ENCODE measurements at places on chromosomes 7 and 10. TPM values are rescaled to one million over a fixed set of nuclear protein-coding genes. Genes with fewer than 3 reads are reported as not detected.

DNA sequence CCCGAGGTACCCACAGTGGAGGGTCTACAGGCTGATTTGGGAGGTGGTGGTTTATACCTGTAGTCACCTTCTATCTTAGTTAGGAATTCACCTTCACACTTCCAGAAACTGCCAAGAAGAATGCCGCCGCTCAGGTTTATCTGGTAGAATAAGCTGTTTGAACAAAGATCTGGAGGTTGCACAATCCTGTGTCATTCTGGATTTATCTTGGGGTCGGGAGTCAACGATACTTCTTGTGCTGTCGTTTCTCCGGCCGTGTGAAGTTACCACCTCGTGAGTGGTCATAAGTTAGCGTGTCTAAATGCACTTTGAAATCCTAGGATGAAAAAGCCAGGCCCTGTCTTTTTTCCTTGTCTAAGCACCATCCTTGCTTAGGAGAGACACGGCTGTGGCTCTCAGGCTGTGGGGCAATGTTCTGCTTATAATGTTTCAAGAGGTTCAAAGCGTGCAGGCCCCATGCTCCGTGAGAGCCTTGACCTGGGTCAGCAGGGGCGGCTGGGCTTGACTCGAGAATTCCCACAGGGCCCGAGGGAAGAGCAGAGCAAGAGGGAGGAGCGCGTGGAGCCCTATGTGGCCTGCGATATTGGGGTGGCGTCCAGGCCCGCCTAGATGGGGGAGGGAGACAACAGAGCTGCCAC lies 35.5 kb downstream of the GRIFIN start:
- DNase-seq = no peak
- peak overlapping the region; percentile 63 for H3K27ac ChIP-seq
- H3K36me3 ChIP-seq = peaks cover 7% of the 10 kb centered on the region
- H3K27me3 ChIP-seq = no peaks in the 10 kb centered on the region
- H3K4me3 ChIP-seq = no peak overlapping the region
- peaks cover 15% of the 10 kb centered on the region for H3K4me1 ChIP-seq

The SLC25A28 gene
- 47.4 TPM for total RNA-seq

The SKAP2 gene
- 59.1 TPM for total RNA-seq

- H3K36me3 ChIP-seq = no peaks in the 10 kb centered on the region
- no peak overlapping the region for H3K4me3 ChIP-seq
- H3K4me1 ChIP-seq = peaks cover 9% of the 10 kb centered on the region
- peak; percentile 74 for DNase-seq
These were observed 3.1 kb upstream of the ADAP1 start for GRCh38 chr7:957418-958220.

The FGFR2 gene
- 58.7 TPM for total RNA-seq

DNA sequence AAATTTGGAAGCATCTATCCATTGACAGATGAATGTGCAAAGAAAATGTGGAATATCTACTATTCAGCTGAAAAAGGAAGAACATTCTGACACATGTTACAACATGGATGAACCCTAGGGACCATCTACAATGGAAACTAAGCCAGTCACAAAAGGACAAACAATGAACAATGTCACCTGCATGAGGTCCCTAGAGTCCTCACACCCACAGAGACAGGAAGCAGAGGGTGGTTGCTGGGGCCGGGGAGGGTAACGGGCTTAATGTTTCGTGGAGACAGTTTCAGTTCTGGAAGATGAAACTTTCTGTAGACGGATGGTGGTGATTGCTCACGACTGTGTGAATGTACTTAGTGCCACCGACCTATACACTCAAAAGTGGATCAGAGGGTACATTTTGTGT lies 282.9 kb downstream of the ADARB2 start:
- no peak overlapping the region for H3K27ac ChIP-seq
- no peaks in the 10 kb centered on the region for H3K27me3 ChIP-seq
- no peaks in the 10 kb centered on the region for H3K4me1 ChIP-seq
- DNase-seq = no peak
- H3K4me3 ChIP-seq = no peak overlapping the region

GRCh38 chr7:106029941-106030340 lies 66.9 kb downstream of the CDHR3 start:
- H3K27ac ChIP-seq = no peak overlapping the region
- DNase-seq = no peak
- H3K4me3 ChIP-seq = no peak overlapping the region
- no peaks in the 10 kb centered on the region for H3K36me3 ChIP-seq
- no peaks in the 10 kb centered on the region for H3K4me1 ChIP-seq

The CLCN1 gene
- not detected for total RNA-seq

GRCh38 chr7:137757146-137757925 lies 89.4 kb downstream of the DGKI start:
- H3K4me1 ChIP-seq = no peaks in the 10 kb centered on the region
- H3K36me3 ChIP-seq = no peaks in the 10 kb centered on the region
- H3K27me3 ChIP-seq = peaks cover 11% of the 10 kb centered on the region
- no peak overlapping the region for H3K27ac ChIP-seq
- no peak for DNase-seq

GRCh38 chr7:99027241-99027640 lies 116.7 kb downstream of the SMURF1 start:
- DNase-seq = no peak
- H3K4me3 ChIP-seq = no peak overlapping the region
- peaks cover 46% of the 10 kb centered on the region for H3K36me3 ChIP-seq
- peaks cover 1% of the 10 kb centered on the region for H3K4me1 ChIP-seq
- no peaks in the 10 kb centered on the region for H3K27me3 ChIP-seq

GRCh38 chr7:1809070-1809469 lies 139.0 kb downstream of the ELFN1 start:
- no peak overlapping the region for H3K27ac ChIP-seq
- no peaks in the 10 kb centered on the region for H3K27me3 ChIP-seq
- H3K4me1 ChIP-seq = no peaks in the 10 kb centered on the region
- H3K36me3 ChIP-seq = no peaks in the 10 kb centered on the region

DNA sequence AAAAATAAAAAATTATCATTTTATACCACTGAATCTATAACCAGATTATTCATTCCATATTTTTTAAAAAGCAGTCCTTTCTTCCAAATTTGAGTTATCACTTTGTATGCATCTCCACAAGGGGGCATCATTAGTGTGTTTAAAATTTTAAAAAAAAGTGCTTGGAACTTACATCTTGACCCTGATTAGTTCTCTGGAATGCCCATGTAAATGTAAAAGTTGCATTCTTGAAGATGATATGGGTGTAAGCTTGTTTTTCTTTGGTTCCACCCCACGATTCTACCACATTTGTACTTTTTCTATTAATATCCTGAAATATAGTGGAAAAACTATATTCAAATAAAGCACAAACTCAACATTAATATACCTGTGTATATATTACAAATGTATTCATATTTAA lies 144.9 kb downstream of the ELAPOR2 start:
- H3K27ac ChIP-seq = no peak overlapping the region
- H3K4me3 ChIP-seq = no peak overlapping the region
- H3K4me1 ChIP-seq = no peaks in the 10 kb centered on the region
- H3K27me3 ChIP-seq = no peaks in the 10 kb centered on the region
- no peak for DNase-seq

The TMEM248 gene
- total RNA-seq = 114 TPM

DNA sequence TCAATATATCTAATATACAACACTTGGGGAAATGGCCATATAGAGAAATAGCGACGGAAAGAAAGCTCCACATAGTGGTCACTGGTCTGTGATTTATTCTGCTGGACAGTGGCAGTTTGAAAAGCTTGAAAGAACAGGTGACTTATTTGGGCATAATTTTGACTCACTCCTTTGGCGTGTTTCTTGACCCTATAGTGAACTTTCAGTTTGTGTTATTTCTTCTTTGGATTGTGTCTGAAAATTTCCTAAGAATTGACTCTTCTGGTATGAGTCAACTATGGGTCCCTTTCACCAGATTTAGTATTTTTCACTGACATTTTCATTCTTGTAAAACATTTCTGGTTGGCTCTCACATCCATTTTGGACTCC lies 25.8 kb upstream of the IMMP2L start:
- no peak for DNase-seq
- H3K27me3 ChIP-seq = no peaks in the 10 kb centered on the region
- H3K4me3 ChIP-seq = no peak overlapping the region
- no peak overlapping the region for H3K27ac ChIP-seq

DNA sequence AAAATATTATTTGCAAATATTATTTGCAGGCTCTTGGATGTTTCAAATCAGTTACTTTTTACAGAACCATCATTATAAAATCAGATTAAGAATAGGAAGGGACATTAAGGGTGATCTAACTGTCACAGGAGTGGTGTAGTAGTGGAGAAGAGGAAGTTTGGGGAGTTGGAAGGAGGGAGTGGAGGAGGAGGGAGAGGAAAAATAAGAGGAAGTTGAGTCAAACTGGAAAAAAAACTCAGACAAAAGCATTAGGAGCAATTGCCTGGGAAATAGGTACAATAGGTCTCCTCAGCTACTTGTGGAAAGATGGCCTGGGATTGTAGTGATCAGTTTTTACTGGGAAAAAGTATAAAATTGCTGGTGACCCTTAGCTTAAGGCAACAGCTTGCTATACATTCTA lies 77.7 kb upstream of the GPR37 start:
- no peaks in the 10 kb centered on the region for H3K4me1 ChIP-seq
- no peak overlapping the region for H3K27ac ChIP-seq
- no peak for DNase-seq
- H3K36me3 ChIP-seq = peaks cover 16% of the 10 kb centered on the region

DNA sequence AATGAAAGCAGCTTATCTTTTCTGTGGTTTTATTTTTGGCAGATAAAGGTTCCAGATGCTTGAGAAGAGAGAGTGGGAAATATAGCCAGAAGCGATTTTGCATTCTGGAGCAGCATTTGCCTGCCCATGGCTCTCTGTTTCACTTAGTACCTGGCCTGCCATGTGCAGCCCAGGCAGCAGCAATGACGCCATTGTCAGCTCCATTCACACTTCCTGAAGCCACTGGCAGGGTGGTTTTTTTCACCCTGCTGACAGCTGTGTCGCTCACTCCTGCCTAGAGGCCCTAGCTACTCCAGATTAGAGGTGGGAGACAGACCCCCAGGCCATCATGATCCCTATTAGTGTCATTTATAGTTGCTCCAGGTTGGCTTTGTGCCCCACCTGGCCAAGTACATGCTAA lies 30.1 kb upstream of the NEUROD6 start:
- H3K27ac ChIP-seq = no peak overlapping the region
- H3K4me3 ChIP-seq = no peak overlapping the region
- no peaks in the 10 kb centered on the region for H3K36me3 ChIP-seq
- H3K27me3 ChIP-seq = no peaks in the 10 kb centered on the region

GRCh38 chr7:107446531-107446930 lies 23.3 kb upstream of the GPR22 start:
- H3K36me3 ChIP-seq = no peaks in the 10 kb centered on the region
- H3K27me3 ChIP-seq = no peaks in the 10 kb centered on the region
- no peak for DNase-seq
- no peaks in the 10 kb centered on the region for H3K4me1 ChIP-seq
- H3K4me3 ChIP-seq = no peak overlapping the region

- H3K4me3 ChIP-seq = no peak overlapping the region
- no peak for DNase-seq
- H3K27ac ChIP-seq = no peak overlapping the region
- H3K27me3 ChIP-seq = no peaks in the 10 kb centered on the region
- no peaks in the 10 kb centered on the region for H3K36me3 ChIP-seq
These were observed 287.2 kb downstream of the HGF start for GRCh38 chr7:81482600-81483186.

DNA sequence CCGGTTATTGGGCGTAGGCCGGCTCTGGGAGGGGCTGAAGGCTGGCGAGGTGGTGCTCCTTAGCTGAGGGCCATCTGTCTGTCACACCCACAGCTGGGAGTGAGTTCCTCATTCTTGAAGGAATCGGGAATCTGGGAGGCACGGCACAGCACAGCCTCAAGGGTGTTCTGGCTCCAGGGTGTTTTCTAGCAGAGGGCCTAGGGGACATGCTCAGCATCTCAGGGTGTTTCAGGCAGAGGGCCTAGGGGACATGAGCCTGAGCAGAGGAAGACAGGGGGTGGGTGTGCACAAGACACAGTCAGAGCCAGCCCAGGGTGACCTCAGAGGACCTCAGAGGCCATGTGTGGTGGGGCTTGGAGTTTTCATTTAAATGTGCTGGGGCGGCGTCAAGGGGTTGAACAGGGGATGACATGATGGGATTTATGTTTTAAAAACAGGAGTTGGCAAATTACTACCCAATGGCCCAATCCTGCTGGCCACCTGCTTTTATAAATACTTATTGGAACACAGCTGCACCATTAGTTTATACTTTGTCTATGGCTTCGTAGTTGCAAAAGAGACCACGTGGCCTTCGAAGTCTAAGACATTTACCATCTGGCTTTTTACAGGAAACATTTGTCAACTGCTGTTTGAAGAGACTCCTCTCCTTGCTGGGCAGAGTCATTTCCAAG lies 121.6 kb downstream of the PRKAG2 start:
- no peak for DNase-seq
- H3K4me3 ChIP-seq = no peak overlapping the region
- H3K27me3 ChIP-seq = no peaks in the 10 kb centered on the region

DNA sequence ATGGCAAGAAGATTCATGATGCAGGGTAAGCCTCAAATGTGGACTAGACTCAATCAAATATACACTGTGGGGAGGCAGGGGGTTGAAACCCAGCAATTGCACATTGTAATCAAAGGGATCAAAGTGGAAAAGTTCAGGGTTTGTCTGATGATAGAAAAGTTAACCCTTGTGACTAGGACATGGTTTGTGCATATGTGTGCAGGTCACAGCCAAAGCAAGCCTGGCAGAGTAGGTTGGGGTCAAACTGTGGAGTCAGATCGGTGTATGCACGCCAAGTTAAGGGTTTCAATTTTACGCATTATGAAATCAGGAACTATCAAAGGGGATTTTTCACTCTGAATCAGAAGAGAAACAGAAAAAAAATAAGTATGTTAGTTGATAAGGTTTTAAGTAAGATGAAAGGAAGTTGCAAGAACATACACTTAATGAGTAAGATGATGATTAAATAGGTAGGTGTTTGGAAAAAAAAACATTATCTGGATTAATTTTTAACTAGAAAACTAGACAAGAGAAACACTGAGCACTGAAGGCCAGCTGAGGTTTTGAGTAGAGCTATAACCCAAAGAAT lies 188.3 kb downstream of the DGKB start:
- no peaks in the 10 kb centered on the region for H3K4me1 ChIP-seq
- no peak overlapping the region for H3K27ac ChIP-seq
- no peak for DNase-seq

GRCh38 chr10:67669978-67670377 lies 26.0 kb downstream of the CTNNA3 start:
- no peaks in the 10 kb centered on the region for H3K27me3 ChIP-seq
- no peak overlapping the region for H3K4me3 ChIP-seq
- H3K27ac ChIP-seq = no peak overlapping the region
- no peak for DNase-seq
- no peaks in the 10 kb centered on the region for H3K4me1 ChIP-seq
- H3K36me3 ChIP-seq = no peaks in the 10 kb centered on the region

The OR2A5 gene
- not detected for total RNA-seq

The SPDYE5 gene
- total RNA-seq = not detected

GRCh38 chr10:30192846-30193608 lies 133.6 kb upstream of the JCAD start:
- H3K4me3 ChIP-seq = no peak overlapping the region
- DNase-seq = no peak
- H3K36me3 ChIP-seq = no peaks in the 10 kb centered on the region
- H3K4me1 ChIP-seq = no peaks in the 10 kb centered on the region
- no peak overlapping the region for H3K27ac ChIP-seq

The CLRN3 gene
- not detected for total RNA-seq
